Spleen (tissue), 13 donors: ENCODE measurements at places on chromosomes 11 and 22. TPM values are rescaled to one million over a fixed set of nuclear protein-coding genes. Genes with fewer than 3 reads are reported as not detected.
A peak's percentile ranks its signal among the peaks of the same experiment; 100 is the strongest.

CRYAB gene
- polyA plus RNA-seq = 63.3 TPM

THOC5 gene
- polyA plus RNA-seq = 18.1 TPM

DNA sequence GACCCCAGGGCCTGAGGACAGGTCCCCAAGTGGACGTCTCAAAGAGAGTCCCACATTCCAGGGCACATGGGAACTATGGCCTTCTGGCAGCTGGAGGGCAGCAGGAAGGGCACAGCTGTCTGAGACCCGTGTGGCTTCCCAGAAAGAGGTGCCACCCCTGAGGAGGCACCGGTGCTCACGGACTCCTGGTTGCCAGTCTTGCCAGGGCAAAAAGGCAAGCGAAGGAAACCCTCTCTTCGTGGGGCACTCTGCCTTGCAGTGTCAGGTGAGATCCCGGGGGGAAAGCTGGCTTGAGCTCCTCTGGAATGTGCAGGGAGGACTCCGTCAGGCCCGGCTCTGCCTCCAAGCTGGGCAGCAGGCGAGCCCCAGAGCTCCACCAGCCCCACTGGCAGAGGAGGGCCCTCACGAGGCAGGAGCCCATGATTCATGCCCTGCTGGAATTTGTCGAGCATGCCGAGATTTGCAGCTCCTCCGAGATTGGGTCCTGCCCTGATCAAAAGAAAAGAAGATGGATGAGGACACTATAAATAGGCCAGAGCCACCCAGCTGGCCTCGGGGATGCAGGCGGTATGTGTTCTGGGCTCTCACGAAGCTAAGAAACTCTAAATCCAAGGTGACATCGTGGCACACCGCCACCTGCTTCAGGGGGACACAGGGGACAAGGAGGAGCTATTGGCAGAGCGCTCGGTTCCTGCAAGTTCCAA is 9.9 kb upstream of the CELSR1 start:
- peak; percentile 59 for DNase-seq

DNA sequence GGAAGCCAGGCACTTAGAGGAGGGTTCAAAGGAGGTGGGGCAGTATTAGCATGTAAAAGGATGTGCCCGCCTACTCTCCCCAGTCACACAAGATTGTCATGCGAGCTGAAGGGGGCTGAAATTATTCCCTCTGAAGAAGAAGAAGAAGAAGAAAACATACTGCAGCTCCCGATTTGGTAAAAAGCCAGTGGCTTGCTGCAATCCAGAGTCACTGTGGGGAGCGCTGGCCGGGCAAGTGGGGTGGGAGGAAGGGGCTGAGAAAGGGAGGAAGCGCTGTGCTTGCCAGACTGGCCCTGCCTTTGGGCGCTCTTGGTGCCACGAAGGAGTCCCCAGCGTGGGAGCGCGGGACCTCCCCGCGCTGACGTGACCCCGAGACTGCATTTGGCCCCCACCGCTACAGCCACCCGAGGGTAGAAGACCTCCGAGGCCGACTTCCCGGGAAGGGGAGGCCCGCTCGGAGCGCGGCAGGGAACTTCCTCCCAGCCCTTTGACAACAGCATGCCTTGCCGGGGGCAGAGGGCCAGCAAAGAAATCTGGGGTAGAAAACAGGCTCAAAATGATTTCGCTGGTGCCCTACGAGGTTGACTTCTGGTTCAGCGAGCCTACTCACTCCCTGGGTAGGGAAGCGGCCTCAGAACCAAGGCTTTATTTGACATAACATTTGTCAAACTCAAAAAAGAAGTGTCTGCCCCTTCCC is 906.3 kb downstream of the DLG2 start:
- DNase-seq = peak; percentile 74

- DNase-seq = peak; percentile 55
These were observed 53.4 kb downstream of the RTL6 start for GRCh38 chr22:44444341-44445306.

DNA sequence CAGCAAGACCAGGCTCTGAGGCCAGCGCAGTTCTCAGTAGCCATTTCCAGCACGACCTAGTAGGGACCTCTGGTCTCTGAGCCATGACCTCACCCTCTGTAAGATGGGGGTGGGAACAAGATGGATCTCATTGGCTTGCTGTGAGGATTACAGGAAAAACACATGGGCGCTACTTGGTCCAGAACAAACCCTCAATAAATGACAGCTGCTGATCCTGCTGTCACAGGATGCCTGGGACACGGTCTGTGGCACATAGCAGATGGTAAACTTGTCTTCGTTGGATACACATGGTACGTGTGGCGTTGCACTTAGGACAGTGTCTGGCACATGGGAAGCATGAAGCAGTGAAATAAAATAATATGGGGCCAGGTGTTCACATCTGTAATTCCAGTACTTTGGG is 4.5 kb upstream of the KCTD17 start:
- no peak for DNase-seq
